ENCODE measurements at places on chromosomes 4 and X.

DNA sequence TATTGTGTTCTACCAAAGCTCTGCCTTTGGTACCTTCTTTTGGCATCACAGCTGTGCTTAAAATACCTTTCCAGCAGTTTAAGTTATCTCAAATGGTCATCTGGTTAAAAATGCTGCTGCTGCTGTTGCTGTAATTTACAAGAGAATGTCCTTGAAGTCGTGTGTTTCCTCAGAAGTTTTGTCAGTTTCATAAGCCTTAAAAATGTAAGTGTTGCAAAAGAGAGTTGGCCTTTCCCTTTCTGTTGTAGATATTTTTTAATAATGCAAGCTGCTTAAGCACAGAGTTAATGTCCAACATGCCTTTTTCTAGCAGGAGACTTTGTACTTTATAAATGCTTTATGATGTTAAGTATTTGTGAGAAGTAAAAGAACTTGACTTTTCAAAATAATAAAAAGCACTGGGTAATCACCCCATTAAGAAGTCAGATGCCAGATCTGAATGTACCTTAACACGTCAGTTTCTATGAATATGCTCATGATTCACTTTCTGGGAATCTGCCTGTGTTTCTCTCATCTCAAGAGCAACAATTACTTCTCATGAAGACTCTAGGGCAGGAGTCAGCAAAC is 35.3 kb upstream of the TENM3 start:
- no peak for DNase-seq

DNA sequence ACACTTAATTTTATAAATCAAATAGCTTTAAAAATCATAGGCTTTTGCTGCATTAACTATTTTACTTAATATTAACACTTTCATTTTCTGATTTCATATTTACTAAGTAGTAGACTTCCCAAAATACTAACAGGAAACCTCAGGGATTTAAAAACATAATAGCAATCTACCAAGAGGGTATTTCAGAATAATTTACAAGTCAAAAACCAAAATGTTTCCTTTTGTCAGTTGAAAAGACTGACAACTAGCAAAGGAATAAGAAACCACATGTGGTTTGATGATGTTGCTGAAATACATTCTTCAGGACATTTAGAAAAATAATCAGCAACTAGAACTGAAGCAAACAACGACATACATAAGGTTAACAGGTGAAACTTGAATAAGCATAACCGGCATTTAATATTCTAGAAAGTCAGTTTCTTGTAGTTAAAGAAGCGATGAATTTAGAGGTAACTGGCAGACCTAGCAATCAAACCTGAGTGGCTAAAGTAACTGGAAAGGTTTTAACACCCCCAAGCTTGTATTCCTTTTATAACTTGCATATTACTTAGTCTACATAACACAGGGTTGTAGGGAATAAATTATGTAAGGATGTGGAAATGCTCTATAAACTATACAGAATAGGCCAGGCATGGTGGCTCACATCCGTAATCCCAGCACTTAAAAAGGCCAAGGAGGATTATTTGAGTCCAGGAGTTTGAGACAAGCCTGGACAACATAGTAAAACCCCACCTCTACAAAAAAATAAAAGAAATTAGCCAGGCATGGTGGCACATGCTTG is 40.0 kb downstream of the DHX15 start:
- DNase-seq, result no peak

DNA sequence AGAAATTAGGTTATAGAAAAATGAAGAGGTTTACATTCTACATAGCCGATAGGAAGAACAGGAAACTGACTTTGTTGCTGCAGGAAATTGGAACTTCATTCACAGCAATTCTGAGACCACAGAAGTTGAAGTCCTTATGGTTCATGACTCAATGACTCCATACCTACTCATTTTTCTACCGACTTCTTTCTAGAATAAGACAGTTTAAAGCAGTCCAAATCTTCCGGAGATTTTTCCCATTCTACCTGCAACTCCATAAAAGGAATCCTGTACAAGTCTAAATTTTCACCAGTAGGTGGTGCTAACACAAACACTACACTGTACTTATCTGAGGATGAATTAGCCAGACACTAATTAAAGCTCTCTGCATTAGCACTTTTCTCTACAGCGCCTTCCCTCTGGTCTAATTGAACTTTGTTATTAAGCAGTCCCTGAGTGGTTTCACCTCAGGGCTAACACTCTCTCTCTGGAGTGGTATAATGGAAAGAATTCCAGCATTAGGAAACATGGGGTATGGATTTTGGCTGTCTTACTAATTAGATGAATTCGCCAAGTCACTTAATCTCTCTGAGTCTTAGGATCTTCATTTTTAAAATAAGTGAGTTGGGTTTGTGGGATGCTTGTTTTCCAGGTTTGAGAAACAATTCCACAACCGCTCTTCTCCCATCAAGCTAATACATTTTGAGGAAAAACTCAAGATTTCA is 167.9 kb downstream of the SMIM20 start:
- peak; percentile 65 for DNase-seq

DNA sequence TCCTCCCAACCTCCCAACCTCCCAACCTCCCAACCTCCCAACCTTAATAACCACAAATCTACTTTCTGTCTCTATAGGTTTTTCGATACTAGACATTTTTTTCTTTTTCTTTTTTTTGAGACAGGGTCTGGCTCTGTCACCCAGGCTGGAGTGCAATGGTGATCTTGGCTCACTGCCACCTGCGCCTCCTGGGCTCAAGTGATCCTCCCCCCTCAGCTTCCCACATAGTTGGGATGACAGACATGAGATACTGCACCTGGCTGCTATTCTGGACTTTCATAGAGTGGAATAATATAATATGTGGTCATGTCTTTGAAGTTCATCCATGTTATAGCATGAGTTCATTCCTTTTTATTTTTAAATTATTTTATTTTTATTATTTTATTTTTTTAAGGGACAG is 39.5 kb upstream of the ZFX start:
- DNase-seq, result no peak

- DNase-seq, result no peak
Measured at GRCh38 chr4:169115897-169116254, 105.8 kb upstream of the CBR4 start.

GRCh38 chrX:77733342-77733741 is 52.7 kb downstream of the ATRX start:
- no peak for DNase-seq

DNA sequence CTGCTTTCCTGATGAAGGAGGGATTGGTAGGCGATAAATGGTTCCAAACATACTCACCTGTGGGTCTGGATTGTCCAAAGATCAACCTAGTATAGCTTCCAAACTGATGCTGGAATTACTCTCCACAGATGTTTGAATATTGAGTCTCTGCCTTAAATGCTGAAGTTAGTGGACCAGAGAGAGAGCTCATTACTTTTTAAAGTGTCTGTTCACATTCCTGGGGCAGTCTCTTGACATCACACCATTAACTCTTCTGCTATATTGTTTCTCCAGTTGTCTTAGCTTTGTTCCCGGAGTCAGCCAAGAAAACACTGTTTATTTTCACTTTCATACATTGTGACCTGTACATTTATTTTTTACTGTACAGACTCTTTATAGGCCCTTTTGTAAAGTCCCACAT is 35.4 kb downstream of the ARHGEF38 start:
- no peak for DNase-seq

DNA sequence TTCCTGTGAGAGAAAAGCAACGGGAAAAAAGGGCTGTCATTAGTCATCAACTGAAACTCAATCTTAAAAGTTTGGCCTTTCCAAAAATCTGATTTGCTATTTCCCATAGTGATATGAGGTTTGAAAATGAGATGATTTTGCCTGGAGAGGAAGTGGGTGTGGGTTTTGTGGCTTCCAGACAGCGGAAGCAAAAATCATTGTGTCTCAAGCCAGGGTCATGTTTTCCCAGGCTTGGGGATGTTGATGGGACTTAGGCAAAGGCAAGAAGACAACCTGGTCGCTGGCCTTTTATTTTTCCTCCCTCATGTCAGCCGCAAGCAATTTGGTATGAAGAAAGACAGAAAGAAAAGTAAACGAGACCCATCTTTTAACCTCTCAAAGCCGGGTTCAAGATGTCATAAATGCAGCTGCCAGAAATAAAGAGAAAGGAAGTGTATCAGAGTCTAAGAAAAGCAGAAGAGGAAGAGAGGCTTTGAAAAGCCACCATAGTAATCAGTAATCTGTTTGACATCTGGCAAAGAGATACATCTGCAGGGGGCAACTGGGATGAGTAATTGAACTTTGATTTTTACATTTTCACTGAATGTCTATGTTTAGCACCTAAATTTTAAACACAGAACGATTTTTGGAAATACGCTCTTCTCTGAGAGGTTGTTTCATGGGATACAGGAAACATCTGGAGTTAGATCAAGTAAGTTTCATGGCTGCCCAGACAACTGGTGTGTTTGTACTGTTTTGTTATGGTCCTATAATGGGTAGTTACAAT is 521.6 kb upstream of the SLIT2 start:
- DNase-seq, result no peak

GRCh38 chr4:159197260-159197884 is 94.5 kb downstream of the RAPGEF2 start:
- DNase-seq, result no peak

GRCh38 chrX:49273181-49273727 is 3.7 kb downstream of the PPP1R3F start:
- peak; percentile 73 for DNase-seq

GRCh38 chr4:159232465-159233106 is 129.7 kb downstream of the RAPGEF2 start:
- DNase-seq, result no peak

GRCh38 chr4:85756938-85757337 is 282.0 kb downstream of the ARHGAP24 start:
- no peak for DNase-seq

DNA sequence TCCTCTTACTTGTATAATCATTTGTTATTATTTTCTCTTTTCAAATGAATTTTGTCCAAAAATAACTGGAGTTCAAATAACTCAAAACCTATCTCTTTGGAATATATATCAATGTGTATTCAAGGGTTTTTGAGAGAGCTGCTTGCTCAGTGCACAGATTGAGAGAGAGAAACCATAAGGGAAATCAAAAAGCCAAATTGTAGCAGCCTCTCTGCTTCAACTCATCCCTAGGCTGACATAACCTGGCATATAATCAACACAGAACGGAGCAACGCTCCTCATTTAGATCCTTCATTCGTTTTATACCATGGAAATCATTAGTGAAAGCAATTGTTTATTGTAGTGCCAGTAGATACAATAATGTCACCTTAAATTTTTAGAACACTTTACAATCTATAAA is 1.8 kb upstream of the GPM6A start:
- DNase-seq, result no peak

- no peak for DNase-seq
Measured at GRCh38 chr4:103012060-103012459, 7.4 kb downstream of the SLC9B1 start.

DNA sequence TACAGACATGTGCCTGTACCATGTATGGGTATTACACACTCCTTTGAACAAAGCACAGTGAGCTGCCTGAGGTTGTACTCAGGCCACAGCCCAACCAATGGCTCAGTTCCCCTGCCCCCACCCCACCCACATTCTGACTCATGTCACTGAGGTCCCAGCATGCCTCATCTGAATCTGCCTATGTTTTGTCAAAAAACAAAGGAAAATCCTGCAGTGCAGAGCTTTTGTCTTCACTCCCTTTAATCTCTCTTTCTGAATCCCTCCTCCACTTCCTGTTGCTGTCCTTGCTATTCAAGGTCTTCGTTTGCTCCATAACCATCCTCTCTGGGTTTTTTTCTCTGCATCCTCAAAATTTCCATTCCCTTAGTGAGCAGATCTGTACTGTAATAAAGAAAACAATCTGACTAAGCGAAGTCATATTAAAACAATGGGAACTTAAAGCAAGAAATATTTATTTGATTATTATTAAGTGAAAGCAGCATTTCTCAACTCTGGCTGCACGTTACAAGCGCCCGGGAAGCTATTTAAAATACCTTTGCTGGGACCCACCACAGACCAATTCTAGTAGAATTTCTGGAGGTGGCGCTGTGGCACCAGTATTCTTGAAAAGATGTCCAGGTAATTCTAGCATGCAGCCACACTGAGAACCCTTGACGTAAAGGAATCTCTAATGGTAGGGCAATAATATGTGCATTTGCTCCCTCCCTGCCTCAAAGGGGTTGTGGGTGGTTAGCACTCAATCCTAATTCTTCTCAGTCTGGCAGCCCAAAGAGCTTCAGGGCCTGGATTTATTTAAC is 8.7 kb downstream of the GUCY2F start:
- DNase-seq, result no peak

GRCh38 chr4:78031417-78031950 is 25.6 kb upstream of the FRAS1 start:
- DNase-seq, result no peak

- no peak for DNase-seq
Measured at GRCh38 chr4:176614793-176615192, 177.9 kb downstream of the VEGFC start.

DNA sequence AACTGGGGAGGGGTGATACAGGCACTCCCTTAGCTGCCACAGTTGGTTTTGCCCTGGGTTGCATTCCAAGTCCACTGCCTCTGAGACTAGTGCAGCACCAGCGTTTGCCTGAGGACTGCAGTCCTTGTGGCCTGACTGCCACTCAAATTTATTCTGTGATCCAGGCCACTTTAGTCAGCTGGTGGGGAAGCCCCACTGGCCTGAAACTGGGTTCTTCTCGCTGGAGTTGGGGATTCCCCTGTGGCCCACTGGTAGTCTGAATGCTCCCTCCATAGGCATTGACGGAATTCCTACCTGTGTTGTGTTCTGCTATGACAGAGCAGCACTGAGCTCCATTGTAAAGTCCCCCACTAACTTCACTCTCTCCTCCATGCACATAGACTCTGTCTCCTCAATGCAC is 63.8 kb downstream of the PTPN13 start:
- DNase-seq, result no peak

GRCh38 chr4:85784947-85785346 is 310.0 kb downstream of the ARHGAP24 start:
- DNase-seq, result no peak

GRCh38 chr4:5899396-5899795 is 6.5 kb upstream of the CRMP1 start:
- no peak for DNase-seq

GRCh38 chr4:14302021-14302420 is 674.5 kb upstream of the BOD1L1 start:
- DNase-seq, result no peak

- DNase-seq, result no peak
Measured at GRCh38 chrX:72408885-72409284, 103.2 kb upstream of the CITED1 start.

- no peak for DNase-seq
Measured at GRCh38 chrX:109393859-109394258, 88.0 kb downstream of the GUCY2F start.

DNA sequence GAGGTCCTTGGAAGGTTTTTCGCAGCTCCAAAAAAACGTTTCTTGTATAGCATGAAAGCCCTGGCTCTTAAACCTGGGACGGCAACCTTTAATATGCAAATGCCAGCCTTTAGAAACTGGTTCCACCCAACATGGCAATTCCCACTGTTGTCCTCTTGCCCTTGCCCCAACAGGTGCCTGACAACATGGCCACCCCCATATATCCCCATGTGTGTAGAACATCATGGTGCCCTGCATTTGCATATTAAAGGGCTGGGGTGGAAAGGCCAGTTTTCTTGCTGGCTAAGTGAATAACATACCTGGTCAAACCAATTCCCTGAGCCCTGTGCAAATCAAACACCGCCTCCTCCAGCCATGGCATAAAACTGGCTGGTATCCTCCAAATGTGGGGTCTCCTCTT is 26.0 kb upstream of the GLRA3 start:
- no peak for DNase-seq
